ENCODE measurements at places on chromosomes 5 and 9.
A peak's percentile ranks its signal among the peaks of the same experiment; 100 is the strongest.

- no peak for DNase-seq
Measured at GRCh38 chr5:65672796-65673195, 48.0 kb downstream of the SHLD3 start.

- no peak for DNase-seq
Measured at GRCh38 chr9:135983208-135984071, 22.3 kb upstream of the UBAC1 start.

DNA sequence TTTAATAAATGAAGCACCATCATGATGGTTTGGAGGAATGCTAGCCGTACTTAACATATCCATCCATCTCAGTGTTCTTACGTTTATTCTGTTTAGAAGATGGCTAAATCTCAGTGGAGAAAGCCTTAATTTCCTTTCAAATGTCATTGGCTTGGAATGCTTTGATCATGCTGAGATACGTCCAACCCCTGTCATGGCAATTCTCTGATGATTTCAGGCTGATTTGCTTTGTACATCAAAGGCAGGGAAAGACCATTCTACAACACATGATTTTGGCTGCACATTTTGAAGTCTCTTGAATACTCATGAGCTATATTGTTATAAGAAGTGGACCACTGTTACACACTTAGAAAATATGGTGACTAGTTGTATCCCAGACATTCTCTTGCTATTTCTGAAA lies 1048.4 kb downstream of the MAT2B start:
- DNase-seq = no peak

DNA sequence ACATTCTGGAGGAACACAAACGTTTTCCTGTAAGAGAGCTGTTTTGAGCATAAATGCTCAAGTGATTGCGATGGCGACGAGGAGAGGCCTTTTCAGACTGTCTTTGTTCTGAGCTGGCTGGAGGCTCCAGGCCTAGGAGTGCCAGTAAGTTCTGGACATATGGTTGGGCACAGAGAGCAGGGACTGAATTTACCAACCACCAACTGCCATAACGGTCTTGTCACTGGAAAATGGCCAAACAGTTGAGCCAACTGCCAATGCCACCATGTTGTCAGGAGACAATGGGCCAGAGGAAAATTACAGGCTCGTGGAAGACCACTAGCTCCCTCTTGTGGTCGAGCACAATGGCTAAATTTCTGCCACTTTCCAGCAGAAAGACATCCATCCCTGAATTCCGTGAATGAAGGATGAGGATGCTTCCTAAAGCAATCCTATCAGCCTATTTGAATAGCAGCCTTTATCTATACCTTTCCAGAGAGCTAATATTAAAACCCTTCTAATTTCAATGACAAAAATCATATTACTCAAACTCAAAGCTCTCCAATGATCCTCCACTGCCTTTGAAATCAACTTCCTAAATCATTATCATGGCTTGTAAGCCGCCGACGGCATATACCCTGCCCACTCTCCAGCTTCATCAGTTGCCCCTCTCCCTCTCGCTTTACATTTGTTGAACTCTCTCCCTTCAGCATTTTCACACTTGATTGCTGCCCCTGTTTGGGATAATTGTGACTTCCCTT lies 66.9 kb upstream of the GLIS3 start:
- DNase-seq = peak; percentile 48

- DNase-seq = no peak
Measured at GRCh38 chr9:127520941-127521918, 69.9 kb downstream of the LRSAM1 start.

GRCh38 chr5:146173597-146173996 lies 8.9 kb downstream of the LARS1 start:
- DNase-seq = no peak

DNA sequence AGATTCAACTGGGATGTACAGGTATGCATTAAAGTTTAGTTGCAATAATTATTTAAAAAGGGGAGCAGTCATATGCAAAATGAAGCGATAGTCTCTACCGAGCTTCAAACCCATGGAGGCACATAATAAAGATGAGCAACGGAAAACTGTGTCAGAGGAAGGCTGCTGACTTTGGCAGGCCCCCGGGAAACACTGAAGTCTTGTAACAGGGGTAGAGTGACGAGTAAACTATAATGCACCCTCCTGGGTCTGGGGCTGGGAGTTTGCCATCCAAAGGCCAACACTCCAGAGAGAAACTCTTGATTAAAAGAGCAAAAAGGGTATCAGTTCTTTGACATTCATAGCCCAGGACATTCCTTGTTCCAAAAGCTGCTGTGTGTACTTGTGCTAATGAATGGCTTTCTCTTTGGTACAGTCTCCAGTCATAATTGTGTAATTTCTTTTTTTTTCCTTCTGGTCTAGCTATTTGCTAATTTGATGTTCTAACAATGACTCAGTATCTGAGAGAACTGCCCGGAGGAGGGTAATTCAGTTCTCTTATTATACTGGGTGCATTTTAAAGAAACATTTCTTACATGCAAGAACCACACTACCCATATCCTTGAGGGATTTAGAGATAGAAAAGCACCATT lies 59.2 kb downstream of the TNC start:
- no peak for DNase-seq

- DNase-seq = no peak
Measured at GRCh38 chr9:116641292-116642059, 45.6 kb upstream of the TRIM32 start.

- no peak for DNase-seq
Measured at GRCh38 chr5:66994790-66995189, 201.8 kb downstream of the CD180 start.

GRCh38 chr5:88660947-88661805 lies 221.8 kb downstream of the MEF2C start:
- peak; percentile 97 for DNase-seq

GRCh38 chr5:179319741-179320281 lies 25.4 kb downstream of the ADAMTS2 start:
- no peak for DNase-seq

GRCh38 chr9:86042199-86042978 lies 57.0 kb downstream of the GOLM1 start:
- DNase-seq = no peak

DNA sequence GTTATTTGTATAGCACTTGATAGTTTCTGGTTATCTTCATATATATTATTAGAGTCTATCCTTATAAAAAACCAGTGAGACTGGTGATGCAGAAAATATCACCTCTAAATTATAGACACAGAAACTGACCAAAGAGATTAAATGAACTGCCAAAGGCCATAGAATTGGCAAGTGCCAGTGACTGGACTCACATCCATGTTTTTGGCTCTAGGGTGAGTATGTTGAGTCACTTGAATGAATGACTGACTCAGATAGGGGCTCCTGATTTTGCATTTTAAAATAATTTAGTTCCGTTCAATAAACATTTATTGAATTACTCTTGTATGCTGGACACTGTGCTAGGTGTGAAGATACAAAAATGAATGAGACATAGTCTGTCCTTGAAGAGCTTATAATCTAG lies 70.7 kb downstream of the NR2F1 start:
- no peak for DNase-seq

GRCh38 chr9:17135295-17136160 lies 688 bp downstream of the CNTLN start:
- peak; percentile 23 for DNase-seq

DNA sequence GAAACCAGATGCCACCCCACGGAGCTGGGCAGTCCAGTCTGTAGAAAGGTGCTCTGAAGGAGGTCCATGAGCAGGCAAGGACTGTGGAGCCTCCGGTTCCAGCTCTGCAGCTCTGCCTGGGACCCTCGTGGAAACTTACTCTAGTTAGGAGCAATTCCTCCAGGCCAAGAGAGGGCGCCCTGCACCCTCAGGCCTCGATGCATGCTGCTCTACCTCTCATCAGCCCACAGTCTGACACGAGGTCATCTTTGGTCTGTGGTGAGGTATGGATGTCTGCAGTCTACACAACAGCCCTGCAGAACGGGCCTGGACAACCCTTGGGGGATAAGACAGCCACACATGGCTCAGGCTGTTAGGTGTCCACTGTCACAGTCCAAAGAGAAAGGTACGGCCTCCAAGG lies 50.6 kb upstream of the UBTD2 start:
- no peak for DNase-seq

DNA sequence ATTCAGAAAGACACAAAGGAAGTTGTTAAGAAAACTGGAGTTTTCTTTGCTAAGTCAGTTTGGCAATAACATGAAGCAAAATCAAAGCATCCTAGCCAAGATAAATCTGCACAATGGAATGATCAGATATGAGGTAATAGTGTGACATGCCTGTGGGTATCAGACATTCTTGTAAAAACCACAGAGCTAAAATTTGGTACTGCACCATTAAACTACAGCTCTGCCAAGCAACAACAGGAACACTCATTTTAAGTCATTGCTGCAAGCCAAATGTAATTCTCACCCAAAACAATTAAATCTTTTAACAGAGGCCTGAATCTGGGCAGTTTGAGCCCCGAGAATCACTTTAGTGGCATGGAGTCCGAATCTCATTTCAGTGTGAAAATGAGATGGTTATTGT lies 96.6 kb downstream of the VCAN start:
- DNase-seq = no peak

- DNase-seq = no peak
Measured at GRCh38 chr5:38273626-38274025, 15.3 kb downstream of the EGFLAM start.

GRCh38 chr5:19018822-19019221 lies 969.2 kb downstream of the CDH18 start:
- no peak for DNase-seq

- no peak for DNase-seq
Measured at GRCh38 chr5:152147286-152147685, 222.6 kb upstream of the GLRA1 start.

- no peak for DNase-seq
Measured at GRCh38 chr5:107772418-107773310, 101.9 kb upstream of the EFNA5 start.

- DNase-seq = no peak
Measured at GRCh38 chr5:81428446-81428845, 34.5 kb upstream of the ACOT12 start.

GRCh38 chr5:124665625-124666024 lies 80.8 kb downstream of the ZNF608 start:
- DNase-seq = no peak

DNA sequence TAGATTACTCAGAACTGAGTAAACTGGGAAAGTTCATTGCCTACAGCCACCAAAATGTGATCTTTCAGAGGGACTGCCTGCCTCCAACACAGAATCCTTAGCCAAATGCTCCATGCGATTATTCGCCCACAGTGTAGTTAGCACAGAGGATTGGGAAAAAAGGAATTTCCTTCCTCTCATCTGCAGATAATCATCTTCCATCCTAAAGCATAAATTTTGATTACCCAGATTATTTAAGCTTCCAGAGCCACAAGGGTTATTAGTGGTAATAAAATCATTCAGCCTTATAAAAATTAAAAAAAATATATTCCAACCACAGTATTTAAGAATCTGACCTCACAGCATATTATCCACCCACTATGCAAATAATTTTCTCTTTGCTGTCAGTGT lies 285.3 kb upstream of the GRAMD2B start:
- no peak for DNase-seq

- DNase-seq = no peak
Measured at GRCh38 chr5:123451047-123451446, 27.8 kb upstream of the CEP120 start.

DNA sequence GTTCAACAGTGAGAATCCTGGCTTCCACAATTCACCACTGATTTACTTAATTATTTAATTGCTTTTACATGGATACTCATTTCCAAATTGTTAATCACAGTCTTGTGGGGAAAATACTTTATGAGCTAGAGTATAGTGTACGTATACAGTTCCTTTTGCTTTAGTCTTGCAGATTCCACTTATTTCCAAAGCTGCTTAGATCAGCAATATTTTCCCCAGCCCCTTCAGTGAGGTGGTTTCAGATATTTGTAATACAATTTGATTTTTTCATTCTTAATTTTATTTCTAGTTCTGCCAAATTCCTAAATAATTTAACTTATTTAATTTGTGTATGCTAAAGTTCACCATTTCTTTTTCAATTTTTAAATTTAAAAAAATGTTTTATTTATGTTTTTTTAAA lies 40.3 kb upstream of the GABRA6 start:
- DNase-seq = no peak

GRCh38 chr5:149228618-149229297 lies 42.9 kb upstream of the AFAP1L1 start:
- peak; percentile 6 for DNase-seq

DNA sequence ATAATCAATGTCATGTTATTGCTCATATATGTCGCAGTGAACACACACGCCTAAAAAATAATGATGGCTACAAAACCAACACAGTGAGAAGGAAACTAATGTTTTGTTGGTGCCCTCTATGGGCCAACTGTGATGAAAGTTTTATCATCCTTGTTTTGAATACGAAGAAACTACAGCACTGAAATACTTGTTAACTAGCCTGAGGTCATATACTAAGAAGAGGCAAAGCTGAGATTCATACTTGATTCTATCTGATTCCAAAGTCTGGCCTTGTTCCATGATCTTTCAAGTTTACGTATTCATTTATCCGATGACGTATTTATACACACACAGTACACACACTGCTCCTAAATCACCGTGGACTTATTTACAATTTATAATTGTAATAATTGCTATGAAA lies 16.1 kb upstream of the DRD1 start:
- DNase-seq = no peak

GRCh38 chr5:94901191-94901979 lies 282.9 kb downstream of the SLF1 start:
- DNase-seq = no peak

- no peak for DNase-seq
Measured at GRCh38 chr9:89362647-89363310, 44.5 kb downstream of the SECISBP2 start.

DNA sequence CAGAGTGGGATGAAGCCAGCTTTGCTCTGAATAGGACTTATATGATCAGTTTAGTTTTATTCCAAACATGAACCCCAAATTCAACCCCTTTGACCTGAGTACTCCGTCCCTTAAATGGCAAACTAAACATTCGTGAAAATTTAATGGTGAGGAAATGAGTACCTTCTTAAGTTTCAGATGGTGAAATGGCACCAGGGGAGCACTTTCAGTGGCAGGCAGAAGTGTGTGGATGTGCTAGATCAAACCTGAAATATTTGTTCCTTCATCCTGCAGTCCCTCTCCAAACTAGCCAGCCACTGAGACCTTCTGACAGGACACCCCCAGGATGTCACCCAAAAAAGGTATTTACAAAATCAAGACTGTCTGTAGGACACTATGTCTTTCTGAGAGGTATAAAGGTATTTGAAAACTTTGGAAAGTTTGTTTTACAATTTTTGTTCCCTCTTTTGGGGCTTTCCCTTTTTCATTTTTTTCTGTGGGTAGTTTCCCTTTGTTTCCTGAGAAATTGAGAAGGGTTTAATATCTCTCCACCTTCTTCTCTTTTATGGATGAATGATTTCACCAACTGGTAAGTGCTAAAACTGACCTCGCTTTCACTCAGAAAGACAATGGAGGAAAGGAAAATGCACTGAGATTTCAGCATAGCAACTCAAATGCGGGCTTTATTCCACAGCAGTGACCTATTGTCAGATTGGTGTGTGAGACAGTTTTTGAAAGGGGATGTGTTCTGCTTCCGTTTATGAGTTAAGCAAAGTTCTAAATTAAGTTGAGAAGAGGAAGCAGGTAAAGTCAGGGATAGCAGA lies 127.1 kb downstream of the TMC1 start:
- no peak for DNase-seq

GRCh38 chr5:68033029-68033428 lies 182.5 kb upstream of the PIK3R1 start:
- DNase-seq = no peak

GRCh38 chr5:155983954-155984353 lies 343.0 kb upstream of the SGCD start:
- no peak for DNase-seq

- DNase-seq = no peak
Measured at GRCh38 chr9:34689512-34689911, 1.6 kb downstream of the CCL19 start.
